NCI-H1092 treated with DMSO at 0.1 percent for 48 hours (cell line): ENCODE measurements at places on chromosomes 3 and 15.

DNA sequence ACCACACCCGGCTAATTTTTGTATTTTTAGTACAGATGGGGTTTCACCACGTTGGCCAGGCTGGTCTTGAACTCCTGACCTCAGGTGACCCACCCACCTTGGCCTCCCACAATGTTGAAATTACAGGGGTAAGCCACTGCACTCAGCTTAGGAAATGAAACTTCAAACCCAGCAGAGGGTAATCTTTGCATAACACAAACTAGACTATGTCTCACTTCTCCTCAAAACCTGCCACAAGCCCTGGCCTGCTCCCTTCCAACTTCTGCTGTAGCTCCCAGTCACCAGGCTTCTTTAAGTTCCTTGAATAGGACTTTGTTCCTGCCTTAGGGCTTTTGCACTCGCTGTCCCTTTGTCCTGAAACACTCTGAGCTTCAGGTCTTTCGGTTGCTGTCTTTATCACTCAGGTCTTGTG lies 39.2 kb upstream of the SEMA4B start:
- DNase-seq = no peak

DNA sequence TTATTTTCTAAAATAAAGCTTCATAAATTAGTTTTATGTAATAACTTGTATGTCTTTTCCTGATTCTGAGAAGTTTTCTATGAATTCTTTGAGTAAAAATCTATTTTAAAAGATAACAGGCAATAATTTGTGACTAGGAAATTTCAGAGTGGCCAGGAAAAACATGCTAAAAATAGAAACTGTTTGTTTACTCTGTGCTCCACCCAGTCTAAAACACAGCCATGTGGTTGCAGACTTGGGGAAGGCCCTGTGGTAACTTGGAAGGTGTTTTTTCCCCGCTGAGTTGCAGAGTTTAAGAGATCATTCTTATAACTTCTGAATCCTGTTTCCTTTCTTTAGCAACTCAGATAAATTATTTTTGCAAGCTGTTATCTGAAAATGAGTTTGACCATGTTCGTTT lies 21.9 kb downstream of the PLCL2 start:
- DNase-seq = peak; percentile 22

DNA sequence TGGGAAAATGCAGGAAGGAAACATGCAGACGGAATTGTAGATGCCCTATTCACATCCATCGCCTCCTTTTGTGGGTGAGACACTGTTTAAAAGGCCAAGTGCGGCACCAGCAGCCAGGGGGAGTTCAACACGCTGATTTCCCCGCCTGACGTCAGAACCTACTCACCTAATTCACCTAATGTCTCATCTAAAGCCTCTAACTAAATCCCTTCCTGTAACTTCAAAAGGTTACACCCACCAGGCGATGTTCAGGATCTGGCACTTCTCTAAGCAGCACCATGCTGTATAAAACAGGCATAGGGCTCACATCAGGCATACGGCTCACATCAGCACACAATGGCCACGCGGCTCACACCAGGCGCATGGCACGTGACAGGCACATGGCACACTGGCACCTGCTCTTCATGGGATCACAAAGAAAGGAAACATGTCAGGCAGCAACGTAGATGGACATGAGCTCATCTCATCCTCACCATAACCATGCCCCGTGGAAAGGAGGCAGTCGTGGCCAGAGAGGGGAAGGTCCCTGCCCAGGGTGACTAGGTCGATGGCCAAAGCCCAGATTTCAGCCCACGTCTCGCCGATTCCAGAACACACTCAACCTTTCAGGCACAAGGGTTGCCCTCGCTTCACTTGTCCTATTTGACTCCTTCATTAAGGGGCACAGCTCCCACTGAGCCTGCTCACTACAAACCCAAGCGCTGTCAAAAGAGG lies 21.7 kb downstream of the XXYLT1 start:
- no peak for DNase-seq

GRCh38 chr3:120908795-120909601 lies 993 bp downstream of the STXBP5L start:
- DNase-seq = peak; percentile 47

DNA sequence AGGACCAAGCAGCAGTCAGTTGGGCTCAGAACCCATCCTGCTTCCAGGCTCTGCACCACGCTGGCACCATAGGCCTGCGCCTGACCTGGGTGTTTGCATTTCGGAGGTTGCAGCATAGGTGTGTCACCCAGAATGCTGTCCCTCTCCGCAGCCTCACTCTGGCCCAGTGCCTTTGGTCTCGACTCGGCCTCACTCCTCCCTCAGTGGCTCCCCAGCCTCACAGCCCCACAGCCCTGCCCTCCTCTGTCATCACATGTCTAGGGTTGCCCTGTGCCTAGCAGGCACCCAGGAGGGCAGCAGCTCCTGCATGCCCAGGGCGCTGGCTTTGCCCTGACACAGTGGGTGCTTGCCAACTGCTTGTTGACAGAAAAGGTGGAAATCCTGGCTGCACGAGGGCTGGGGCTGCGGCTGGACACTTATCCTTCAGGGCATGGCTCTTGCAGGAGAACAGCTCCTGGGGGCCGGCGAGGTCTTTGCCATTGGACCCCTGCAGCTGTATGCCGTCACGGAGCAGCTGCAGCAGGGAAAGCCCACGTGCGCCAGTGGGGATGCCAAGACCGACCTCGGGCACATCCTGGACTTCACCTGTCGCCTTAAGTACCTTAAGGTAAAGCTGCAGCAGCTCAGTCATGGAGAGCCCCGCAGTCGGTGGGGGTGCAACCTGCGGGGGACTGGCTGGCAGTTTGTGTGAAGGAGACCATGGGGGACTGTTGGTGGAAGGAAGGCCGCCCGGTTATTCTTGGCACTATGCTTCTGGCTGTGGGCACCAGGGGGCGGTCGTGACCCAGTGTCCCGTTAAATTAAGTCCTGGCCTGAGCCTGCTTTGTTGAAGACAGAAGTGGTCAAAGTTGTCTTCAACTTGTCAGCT lies 16.2 kb downstream of the NISCH start:
- no peak for DNase-seq

DNA sequence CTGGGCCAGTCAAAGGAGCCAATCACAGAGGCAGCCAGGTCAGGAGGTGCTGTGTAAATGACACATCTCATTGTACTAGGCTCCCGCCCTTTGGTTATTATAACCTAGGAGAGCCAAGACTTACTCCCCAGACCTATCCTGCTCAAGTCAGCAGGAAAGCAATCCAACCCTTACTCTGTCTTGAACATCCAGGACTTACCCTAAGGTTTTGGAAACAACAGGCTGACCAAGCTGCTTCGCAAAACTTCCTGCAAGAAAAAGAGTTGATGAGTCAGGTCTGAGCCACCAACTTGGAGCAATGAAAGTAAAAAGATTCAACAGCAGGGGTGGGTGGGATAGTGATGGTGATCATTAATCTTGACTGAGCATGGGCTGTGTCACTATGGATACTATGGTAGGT lies 144.4 kb downstream of the MYLK start:
- DNase-seq = no peak

DNA sequence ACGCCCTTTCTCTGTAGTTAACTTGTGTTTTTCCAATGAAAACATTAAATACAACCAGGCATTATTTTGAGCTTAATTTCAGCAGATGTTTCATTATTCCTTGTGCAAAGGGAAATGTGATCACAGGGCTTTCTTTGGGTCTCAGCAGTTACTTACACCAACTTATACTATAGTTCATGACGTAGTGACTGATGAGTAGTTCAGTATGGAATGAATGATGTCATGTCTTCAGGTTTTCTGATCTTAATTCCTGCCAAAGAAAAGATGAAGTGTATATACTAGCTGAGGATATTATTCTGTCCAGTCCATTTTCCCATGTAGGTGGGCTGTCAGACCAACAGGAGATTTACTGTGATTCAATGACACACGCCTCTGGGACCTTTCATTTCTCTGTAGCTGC lies 61.3 kb downstream of the MYRIP start:
- no peak for DNase-seq

DNA sequence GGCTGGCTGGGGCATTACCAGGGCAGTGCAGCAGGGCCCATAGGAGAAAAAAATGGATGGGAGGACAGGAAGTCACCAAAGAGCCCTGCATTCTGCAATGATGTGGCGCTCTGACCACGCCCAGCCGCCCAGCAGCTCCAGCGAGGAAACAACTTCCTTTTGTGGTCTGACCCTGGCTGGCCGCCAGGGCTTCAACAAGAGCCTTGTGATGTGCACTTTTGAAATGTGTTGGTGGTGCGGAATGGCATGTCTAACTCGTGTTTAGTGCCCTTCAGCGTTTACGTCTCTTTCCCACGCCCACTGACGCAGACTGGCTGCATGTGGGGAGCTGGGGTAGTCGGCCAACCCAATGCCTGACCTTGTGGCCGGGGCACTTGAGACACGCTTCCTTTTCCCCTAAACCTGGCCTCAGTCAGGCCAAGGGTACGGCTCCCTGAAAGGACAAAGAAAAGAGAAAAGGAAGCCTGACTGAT lies 81.9 kb upstream of the CTNNB1 start:
- DNase-seq = no peak
